ENCODE measurements at places on chromosomes 7 and 10.

GRCh38 chr7:140310337-140311002 is 87.9 kb downstream of the SLC37A3 start:
- DNase-seq = no peak

GRCh38 chr7:107355616-107356015 is 114.2 kb upstream of the GPR22 start:
- DNase-seq = peak; percentile 70

GRCh38 chr7:46034056-46034768 is 113.1 kb upstream of the IGFBP3 start:
- peak; percentile 58 for DNase-seq

GRCh38 chr7:34207810-34208209 is 302.5 kb downstream of the BMPER start:
- no peak for DNase-seq

- DNase-seq = no peak
Observed at GRCh38 chr7:138520742-138521141, 60.7 kb downstream of the TRIM24 start.

DNA sequence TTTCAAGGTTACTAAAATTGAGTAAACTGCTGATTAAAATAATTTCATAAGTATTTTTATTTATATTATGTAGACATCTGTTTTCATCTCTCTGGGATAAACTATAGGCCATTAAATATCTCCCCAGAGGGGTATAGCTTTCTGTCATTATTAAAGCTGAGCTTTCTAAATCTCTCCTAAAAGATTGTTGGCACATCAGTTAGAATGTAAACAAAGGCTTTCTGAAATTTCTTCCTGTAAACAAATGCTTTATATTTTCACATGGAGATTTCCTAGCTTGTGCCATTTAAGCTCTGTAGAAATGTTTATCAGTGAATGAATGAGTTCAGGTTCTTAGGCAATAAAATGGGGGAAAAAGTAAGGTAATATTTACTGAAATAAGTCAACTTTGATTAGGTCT is 35.7 kb downstream of the PPP1R9A start:
- DNase-seq = no peak

DNA sequence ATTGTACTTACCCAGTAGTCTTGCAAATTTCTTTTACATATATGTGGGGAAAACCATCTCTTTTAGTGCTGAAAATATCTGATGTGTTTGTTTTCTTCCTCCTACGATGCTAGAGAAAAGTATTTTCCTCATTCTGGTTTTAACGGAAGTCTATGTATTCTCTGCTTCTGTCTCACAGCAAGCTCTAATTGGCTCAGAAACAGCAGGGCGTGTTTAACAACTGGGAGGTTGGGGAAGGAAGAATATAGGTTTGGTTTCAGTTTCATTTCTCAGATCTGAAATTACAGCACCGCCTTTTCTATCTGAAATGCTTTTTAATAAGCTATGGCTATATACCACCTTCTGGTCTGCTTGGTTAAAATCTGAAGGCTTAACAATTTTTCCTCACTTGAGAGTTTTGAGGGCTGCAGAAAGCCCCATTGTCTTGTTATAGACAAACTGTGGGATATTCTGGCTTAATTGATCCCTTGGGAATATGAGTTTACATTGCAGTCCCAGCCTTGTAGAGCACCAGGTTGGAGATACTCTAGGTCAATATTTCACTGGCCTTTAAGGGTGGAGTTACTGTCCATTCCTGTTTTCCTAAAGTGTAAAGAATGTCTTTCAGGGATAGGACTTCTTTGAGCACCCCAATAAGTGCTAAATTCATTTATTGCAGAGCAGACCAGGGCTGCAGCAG is at the start of gene SAMD9:
Gene SAMD9 (minus strand): TSS at position 128 of the 679 bp plus-strand sequence. CDS start 11,882 bp downstream, outside the sequence.
- peak; percentile 90 for DNase-seq

DNA sequence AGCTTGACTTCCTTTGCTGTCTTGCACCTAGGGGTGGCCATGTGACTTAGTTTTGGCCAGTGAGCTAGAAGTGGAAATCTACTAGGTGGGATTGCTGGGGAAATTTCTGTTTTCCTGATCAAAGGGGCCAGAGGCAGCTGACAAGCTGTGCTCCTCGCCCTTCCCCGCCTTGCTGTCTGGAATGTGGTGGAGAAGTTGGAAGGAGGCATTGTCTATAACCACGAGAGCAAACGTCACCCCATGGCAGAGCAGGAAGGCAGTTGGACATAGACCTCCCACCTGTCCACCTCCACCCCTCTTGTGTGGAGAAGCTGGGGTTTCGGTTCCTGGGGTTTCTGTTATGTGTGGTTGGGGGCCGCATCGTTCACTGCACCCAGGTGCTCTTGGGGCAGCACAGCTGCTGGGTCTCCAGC is 7.3 kb downstream of the SFRP5 start:
- no peak for DNase-seq

- no peak for DNase-seq
Observed at GRCh38 chr10:117581961-117582360, 39.4 kb downstream of the EMX2 start.

DNA sequence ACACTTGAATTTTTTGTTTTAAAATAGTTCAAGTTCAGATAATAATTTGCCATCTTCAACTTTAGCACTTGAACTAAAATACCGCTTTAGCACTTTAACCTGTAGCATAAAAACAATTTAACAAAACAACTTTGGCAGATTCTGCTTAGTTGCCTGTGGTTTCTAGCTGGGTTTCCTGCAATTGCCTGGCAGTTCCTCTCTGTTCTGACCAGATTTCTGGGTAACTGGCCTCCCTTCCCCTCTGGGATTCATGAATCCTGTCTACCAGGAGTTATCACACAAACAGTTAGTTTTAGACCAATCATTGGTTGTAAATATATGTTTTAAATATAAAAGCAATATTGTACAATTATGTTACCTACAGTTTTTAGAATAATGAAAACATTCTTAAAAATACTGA is 89.8 kb upstream of the HDAC9 start:
- DNase-seq = no peak

- DNase-seq = no peak
Observed at GRCh38 chr10:60948851-60949250, 4.9 kb upstream of the RHOBTB1 start.

DNA sequence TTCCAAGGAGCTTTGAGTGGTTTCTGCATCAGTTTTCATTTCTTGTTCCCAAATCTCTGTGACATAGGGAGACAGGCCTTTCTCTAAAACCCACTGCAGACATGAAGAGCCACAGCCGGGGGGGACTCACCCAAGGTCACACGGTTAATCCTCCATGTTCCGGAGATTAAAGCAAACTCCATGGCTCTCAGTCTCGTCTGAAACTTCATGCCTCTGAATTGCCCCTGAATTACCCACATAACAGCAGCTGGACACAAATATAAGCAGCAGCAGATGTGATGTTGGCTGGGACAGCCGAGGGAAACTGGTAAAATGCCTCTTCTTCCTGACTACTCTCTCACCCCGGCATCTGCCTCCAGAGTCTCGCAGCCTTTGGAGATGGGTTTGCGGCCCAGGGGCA is 402.2 kb downstream of the DNAJB6 start:
- no peak for DNase-seq

DNA sequence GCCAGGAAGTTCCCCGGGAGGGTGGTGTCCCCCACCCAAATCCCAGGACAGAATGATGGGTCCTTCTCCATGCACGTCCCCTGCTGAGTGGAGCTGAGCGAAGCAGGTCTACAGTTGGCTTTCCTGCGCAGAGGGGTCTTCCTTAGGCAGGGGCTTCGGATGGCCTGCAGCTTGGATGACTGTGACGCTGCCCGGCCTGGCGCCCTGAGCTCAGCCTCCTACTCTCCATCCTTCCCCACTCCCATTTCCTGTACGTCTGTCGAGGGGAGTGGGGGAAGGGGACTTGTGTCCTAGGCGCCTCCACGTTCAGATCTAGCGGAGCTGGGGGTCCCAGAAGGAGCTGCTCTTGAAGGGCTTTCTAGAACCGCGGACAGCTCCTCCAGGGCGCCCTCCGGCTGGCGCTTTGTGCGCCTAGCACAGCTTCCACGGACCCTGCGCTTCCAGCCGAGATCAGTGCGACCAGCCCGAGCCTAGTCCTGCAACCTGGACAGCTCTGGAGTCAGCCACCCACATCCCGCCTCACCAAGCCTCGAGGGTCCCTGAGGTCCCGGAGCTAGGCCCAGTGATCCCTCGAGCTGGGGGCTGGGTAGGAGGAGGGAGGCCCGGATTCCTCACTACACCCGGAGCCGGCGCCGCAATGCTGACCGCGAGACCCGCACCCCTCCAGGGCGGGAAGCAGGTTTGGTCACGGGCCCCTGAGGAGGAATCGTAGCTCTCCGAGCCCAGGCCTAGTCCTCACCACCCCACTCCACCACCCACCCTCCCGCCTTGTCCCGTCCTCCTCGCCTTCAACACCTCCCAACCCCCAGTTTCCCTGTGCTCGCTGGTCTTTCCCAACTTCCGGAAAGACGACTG is 1.9 kb downstream of the GRID1 start:
- DNase-seq = no peak

GRCh38 chr10:13514296-13514695 is 14.5 kb downstream of the BEND7 start:
- DNase-seq = no peak

GRCh38 chr7:70217571-70217970 is 619.3 kb downstream of the AUTS2 start:
- DNase-seq = no peak

DNA sequence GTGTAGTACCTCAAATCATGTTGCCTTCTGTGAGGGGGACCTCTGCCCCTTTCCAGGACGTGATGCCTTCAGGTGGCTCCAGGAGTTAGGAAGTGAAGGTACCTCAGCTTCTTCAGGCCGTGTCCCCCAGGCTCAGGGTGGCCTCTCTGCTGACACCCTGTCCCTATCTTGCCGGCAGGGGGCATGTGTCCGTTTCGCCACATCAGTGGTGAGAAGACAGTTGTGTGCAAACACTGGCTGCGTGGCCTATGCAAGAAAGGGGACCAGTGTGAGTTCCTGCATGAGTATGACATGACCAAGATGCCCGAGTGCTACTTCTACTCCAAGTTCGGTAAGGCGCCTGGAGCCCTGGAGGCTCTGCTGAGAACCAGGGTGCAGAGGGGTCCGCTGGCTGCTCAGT is 9.2 kb downstream of the CPSF4 start:
- DNase-seq = no peak

- peak; percentile 47 for DNase-seq
Observed at GRCh38 chr10:43772171-43772570, 123.5 kb upstream of the ZNF32 start.

DNA sequence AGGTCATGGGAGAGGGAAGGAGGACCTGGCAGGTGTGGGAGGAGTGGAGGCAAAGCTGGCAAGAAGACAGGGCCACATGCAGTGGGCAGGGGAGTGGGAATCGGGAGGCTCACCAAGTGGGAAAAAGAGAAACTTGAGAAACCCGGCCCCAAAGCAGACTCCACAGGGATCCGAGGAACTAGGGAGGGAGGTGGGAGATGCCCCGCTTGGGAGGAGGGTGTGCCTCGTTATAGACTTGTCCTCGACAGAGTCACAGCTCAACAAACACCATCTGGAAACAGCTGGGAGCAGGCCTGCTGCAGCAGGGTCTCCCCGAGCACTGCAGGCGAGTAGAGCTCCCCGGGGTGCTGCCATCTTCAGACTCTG is 54.8 kb downstream of the MKI67 start:
- DNase-seq = no peak

- DNase-seq = no peak
Observed at GRCh38 chr10:122208571-122209430, 62.3 kb upstream of the BTBD16 start.

DNA sequence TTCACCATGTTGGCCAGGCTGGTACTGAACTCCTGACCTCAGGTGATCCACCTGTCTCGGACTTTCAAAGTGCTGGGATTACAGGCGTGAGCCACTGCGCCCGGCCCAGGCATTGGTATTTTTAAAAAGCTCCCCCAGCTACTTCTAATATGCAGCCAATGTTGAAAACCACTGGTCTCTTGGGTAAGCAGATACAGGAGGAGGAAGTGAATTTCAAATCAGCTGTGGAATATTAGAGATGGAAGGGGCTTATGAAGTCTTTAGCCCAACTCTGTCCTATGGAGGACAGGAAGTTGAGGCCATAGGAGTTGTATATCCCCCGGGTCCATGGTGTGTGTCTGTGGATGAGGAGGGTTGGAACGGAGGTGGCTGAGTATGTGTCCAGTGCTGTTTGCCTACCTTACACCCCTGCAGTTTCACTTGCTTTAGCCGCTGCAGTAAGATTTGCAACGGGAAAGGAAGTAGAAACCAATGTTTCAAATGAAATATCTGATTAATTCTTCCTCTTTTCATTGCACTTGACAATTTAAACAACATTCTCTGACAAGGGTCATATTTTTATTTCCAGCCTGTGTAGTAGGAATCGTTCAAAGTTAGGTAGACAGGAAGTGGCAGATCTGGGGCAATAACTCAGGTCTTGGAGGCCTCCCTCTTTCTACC is 3.4 kb downstream of the PDE6C start:
- DNase-seq = no peak

- DNase-seq = peak; percentile 53
Observed at GRCh38 chr7:119452401-119452800, 820.6 kb upstream of the KCND2 start.

DNA sequence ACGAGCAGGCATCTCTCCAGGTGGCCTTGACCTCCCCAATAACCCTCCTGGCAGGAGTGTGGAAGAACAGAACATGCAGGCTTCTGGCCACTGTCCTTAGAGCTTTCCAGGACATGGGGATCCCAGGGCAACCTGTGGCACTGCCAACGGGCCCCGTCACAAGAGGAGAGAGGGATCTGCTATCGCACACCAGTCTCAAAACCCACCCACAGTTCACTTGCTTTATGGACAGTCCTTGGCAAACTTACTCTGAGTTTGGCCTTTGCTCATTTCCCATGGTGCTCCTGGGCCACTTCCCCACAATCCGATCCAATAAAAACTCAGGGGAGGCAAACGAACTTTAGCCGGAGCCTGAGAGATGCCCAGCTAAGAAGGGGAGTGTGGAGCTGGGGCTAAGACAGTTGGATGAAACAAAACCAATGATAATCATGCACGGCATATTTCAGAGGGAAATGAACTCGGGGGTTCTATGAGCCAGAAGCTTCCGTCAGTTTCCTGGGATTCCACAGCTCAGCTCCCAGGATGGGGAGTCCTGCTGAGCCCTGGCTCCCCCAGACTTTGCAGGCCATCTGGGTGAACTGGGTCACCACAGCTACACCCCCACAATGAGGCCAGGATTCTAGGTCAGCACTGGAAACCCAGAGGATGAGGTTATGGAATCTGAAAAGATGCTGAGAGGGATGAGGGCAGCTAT is 158.4 kb downstream of the NEURL1 start:
- DNase-seq = no peak

GRCh38 chr10:77841711-77842375 is 84.7 kb downstream of the DLG5 start:
- DNase-seq = no peak

GRCh38 chr7:22842973-22843372 is 20.3 kb upstream of the TOMM7 start:
- DNase-seq = no peak

Measured in fibroblast of skin of back (primary cell).